Renal cortex interstitium (tissue), 15 donors: ENCODE measurements at places on chromosomes 4 and X.

GRCh38 chr4:11299836-11300235 is 128.9 kb downstream of the HS3ST1 start:
- no peak for DNase-seq

GRCh38 chrX:120697053-120697452 is 67.2 kb upstream of the C1GALT1C1 start:
- no peak for DNase-seq

- no peak for DNase-seq
Measured at GRCh38 chr4:186151499-186151898, 39.9 kb upstream of the CYP4V2 start.

DNA sequence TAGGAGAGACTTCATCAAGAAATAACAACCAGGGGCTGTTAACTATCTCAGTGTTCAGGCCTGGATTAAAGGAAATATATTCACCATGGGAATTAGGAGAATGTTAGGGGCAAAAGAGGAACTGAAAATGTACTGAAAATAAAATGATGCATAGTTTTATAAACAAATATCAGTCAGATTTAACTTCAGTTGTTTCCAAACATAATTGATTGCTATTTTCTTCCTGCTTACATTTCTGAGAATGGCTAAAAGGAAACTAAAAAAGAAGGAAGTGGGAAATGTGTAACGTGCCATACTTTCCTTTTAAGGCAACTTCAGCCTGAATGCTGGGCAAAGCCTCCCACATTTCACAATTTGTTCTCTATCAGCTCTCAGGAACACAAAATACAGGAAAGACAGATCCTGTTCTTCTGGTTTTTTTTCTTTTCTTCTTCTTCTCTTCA is 178.1 kb downstream of the MAML3 start:
- no peak for DNase-seq

DNA sequence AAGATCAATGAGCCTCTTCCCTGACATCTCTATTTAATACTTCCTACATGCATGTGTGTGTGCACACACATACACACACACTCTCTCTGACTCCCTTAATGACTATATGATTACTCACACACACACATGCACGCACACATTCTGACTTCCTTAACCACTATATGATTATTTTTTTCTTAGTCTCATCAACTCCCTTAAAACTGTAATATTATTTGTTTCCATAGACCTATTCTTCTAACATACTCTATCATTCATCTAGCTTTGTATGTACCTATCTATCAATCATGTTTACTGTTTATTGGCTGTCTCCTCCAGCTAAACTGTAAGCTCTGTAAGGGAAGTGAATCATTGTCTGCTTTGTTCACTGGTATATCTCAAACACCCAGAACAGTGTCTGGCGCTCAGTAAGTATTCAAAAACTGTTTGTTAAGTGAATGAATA is 236.6 kb downstream of the RASL11B start:
- DNase-seq, result no peak

DNA sequence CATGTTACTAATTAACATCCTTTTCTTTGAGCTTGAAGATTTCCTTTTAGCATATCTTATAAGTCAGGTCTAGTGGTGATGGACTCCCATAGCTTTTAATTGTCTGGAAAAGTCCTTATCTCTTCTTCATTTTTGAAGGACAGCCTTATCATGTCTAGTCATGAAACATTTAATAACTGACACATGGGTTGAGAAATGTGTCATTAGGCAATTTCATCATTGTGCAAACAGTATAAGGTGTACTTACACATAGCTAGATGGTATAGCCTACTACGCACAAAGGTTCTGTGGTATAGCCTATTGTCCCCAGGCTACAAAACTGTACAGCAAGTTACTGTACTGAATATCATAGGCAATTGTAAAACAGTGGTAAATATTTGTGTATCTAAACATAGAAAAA is 34.5 kb upstream of the ALG13 start:
- DNase-seq, result no peak

- DNase-seq, result no peak
Measured at GRCh38 chrX:49153467-49153866, 9.1 kb upstream of the MAGIX start.

GRCh38 chr4:86272669-86273068 is 87.2 kb downstream of the MAPK10 start:
- DNase-seq, result no peak

- no peak for DNase-seq
Measured at GRCh38 chrX:9927698-9928482, 39.3 kb upstream of the CLDN34 start.

DNA sequence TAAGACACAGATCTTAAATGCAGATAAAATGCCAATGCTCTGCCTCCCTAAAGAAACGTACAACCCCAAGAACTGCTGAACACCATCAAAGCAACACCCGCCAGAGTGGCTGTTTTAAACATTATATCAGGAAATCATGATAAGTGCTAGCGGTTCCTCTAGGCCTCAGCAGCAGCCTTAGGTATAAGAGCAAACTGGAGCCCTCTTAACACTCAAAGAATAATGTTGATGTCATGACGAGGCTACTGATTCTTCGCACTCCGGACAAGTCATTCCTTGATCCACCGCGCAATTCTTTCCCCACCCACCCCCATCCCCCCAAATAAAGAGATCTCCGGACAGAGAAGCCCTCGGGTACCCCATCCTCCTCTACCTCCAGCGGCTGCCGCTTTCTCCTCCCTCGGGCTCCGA is 507 bp downstream of the LIN54 start:
- DNase-seq, result no peak

GRCh38 chr4:87057835-87058355 is 123.1 kb downstream of the AFF1 start:
- DNase-seq, result no peak

DNA sequence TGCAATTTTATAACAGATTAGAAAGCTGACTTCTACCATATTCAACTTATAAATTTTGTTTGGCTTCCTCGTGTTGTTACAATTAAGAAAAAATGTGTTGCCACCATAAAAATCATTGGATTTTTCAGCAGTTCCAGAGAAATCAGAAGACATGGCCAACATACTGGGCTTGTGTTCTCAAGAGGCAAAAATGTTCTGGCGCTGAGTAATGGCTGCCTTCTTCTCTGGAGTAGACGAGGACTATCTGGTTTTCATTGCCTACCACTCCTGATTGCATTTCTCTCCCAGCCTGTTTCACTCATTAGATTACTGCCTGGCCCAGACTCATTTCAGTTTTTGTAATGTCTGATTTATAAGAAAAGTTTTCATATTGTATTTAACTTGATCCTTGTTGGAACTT is 122.3 kb downstream of the ARHGAP10 start:
- no peak for DNase-seq

- DNase-seq, result no peak
Measured at GRCh38 chrX:154661170-154661569, 7.8 kb upstream of the CTAG2 start.

DNA sequence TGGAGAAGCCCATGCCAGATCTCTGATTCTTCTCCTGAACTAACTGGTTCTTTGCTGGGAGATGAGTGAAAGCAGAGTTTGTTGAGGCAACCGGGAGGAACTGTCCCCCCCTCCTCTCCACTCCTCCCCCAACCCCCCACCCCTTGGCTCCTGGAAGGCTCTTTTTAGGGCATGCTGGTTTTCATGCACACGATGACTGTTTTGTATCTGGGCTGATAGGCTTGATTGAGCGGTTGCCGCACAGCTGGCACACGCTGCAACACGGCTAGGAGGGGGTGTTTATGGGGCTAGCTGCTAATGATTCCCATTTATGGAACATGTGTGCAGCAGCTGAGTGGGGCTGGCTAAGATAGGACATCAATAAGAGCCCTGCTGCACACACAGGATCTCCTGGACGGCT is 137.2 kb downstream of the SMIM20 start:
- DNase-seq, result no peak

DNA sequence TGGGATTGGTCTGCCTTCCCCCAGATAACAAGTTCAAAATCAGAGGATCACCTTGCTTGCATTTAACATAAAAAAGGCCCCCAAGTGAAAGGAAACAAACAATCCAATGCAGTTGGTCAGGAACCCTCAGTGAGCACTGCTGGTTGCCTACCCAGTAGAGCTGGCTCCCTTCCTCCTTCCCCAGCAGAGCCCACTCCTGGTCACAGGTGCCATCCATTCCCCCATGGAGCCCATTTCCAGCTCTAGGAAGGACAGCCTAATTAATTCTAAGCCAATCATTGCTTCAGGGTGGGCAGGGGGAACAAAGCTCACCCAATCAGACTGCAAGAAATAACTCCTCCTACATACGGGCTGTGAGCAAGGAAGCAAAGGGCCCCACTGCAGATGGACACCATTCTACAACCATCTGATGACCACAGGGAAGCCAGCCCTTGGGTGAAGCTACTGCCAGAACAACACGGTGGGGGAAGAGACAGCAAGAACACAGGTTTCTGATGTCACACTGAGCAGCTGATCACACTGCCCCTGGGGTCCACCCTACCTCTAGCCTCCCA is 86.5 kb downstream of the SH3KBP1 start:
- DNase-seq, result no peak

- DNase-seq, result no peak
Measured at GRCh38 chr4:99735822-99736221, 78.2 kb upstream of the C4orf54 start.
